ENCODE measurements at places on chromosomes 11 and 22.
A peak's percentile ranks its signal among the peaks of the same experiment; 100 is the strongest.

DNA sequence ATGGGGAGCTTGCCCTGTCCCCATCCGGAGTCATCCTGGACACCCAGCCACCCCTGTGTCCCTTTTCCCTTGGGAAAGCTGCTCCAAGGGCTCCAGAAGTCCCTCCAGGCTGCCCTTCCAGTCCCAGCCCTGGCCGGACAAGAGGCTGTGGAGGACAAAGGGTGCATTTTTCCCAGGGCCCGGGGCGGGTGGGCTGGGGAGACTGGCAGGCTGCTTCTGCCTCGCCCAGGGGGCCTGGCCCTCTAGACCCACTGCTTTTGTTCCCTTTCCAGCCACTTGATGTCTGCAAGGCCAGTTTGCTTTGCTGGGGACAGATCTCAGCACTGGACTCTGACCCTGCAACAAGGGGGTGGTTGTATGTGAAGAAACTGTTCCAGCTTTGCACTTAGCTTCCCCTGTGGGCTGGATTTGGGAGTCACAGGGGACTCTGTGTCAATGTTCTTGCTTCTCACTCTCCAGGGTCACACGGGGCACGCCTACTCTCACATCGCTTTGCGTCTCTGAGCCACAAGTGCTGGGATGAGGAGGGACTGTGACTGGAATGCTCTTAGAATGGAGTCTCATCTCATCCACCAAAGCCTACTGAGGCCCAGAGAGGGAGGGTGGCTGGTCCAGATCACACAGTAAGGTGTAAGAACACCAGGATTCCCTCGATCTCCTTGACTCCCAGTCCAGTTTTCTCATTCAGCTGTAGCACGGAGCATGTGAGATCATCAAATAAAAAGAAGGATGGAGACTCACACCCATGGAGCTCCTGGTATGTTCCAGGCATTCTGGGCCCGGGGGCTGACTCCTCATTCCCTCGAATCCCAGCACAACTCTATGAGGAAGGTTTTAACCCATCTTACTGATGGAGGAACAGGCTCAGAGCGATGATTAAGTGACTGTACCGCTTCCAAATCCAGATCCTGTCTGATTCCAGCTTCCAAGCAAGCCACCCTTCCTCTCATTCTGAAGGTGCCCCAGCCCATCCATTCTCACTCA, 59.9 kb downstream of the FBXO7 start:
- no peak for DNase-seq

DNA sequence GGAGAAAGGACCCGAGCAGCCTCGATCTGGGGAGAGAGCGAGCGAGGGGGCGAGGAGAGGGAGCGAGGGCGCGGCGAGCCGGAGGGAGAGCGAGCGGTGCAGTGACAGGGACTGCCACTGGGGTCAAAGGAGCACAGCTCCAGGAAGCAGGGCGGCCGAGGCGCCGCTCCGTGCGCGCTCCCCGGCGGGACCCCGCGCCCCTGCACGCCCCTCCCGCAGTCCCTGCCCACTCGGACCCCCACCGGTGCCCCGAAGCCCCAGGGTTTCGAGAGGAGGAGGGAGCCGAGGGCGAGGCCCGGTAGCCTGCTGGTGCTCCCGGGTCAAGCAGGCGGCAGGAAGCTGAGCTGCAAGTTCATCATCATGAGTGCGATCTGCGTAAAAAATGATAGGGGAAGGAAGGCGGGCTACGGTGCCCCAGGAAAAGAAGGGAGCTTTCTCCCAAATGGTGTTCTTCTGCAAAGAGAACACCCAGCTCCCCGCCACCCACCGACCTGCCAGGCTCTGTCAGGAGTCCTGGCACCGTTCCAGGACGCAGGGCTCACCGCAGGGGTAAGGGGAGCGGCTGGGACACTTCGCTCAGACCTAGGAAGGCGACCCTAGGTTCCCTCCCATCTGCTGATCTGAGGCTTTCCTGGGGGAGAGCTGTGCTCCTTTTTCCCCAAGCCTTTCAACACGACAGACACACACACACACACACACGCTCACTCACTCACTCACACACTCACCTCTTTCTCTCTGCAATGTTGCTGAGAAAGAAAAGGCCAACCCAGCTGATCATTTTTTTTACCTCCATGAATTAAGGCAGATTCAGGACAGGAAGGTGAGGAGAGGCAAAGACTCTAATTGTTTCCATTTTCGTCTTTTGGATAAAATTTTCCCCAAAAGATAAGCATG, at the start of gene MPPED2:
Gene MPPED2, minus strand, starts transcription at position 103 of the 894 bp plus-strand sequence. CDS start 5,980 bp downstream, outside the sequence.
- DNase-seq = peak; percentile 17

GRCh38 chr11:115691030-115691429, 186.8 kb upstream of the CADM1 start:
- DNase-seq = no peak

- no peak for DNase-seq
These were observed 73.7 kb upstream of the KIRREL3 start for GRCh38 chr11:127074151-127074761.

GRCh38 chr11:16936643-16937042, 77.6 kb downstream of the PLEKHA7 start:
- DNase-seq = no peak

DNA sequence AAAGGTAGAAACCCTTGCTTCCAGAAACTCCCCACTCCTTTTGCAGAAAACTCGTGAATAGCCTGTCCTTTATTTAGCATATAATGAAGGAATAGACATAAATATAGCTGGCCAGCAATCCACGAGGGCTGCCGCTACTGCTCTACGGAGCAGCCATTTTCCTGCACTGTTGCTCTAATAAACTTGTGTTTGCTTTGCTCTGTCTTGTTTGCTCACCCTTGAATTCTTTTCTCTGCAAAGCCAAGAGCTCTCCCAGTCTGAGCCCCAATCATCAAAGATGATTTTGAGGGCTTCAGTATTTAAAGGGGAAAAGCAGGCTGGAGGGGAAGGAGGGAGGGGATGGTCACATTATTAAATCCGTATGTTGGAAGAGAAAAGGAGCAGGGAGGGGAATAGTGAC, 16.6 kb upstream of the CHKA start:
- no peak for DNase-seq

DNA sequence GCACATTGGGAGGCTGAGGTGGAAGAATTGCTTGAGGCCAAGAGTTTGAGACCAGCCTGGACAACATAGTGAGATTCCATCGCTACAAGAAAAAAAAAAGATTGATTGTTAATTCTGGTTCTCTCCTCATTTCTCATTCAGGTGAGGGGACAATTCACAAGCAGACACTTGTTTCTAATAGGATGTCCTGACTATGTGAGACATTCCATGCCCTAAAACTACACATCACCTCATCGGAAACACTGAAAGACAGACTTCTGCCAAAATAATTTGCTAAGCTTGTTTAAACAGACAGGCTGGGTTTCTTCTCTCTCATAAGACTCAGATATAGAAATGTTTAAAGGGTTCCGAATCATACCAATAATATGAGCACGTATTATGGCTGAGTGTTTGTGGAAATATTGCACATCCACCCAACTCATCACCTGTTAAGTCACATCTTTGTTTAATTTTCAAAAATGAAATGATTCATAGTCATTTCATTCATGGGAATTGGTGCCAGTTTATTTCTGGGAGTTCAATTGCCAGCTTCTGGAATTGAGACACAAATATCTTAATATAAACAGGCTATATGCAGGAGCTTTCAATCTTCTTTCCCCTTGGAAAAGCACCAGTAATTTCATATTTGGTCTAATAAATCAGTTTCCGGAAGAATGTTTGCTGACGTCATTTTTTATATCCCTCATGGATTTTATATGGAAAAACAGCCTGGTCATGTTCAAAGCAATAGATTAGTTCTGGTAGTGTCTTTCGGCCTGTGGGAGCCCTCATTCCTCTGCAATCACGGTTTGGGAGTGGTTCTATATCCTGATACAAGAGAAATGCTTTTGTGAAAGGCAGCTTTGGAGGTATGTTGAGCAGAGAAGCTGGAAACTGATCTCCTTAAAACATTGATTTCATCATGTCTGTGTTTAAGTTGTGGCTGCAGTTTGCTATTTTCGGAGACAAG, 87.0 kb downstream of the BDNF start:
- no peak for DNase-seq

GRCh38 chr11:1476940-1477736, 9.4 kb downstream of the MOB2 start:
- DNase-seq = no peak

- no peak for DNase-seq
These were observed 457 bp downstream of the SSTR3 start for GRCh38 chr22:37211866-37212173.

- no peak for DNase-seq
These were observed 31.2 kb downstream of the ALG12 start for GRCh38 chr22:49887064-49887451.

- no peak for DNase-seq
These were observed 760 bp upstream of the CELSR1 start for GRCh38 chr22:46537946-46538813.

DNA sequence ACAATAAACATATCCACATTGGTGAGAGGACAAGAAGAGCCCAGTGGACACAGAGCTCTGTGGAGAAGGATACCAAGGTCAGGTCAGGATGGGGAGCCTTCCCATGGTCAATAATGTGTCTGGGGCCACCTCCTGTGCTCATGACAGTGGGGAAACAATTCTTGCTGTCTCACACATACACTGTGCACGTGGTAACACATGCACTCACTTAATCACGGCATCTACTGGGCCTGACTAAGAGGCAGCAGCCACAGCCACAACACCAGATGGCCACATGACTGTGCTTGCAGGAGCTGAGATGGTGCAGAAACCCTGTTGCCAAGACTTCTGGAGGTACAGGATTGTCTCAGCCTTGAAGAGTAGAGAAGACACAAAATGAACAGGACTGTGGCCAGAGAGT, 28.6 kb downstream of the C22orf42 start:
- no peak for DNase-seq

GRCh38 chr11:30059172-30059815, 42.5 kb upstream of the KCNA4 start:
- DNase-seq = no peak

DNA sequence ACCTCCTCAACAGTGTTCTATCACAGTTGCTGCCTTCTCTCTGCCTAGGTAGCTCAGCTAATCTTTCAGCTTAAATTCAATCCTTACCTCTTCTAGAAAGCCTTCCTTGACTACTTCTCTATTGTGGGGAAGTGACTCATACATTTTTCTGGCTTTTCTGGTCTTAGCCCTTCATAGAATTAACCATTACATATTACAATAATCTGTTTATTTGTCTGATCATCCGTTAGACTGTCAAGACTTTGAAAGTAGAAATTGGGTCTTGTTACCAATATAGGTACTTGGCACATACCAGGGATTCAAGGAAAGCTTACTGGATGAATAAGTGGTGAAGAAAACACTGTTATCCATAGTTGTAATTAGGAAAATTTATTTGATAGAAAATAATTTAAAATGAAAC, 89.6 kb downstream of the FANCF start:
- DNase-seq = no peak

GRCh38 chr11:62130283-62131169, 6.7 kb downstream of the INCENP start:
- DNase-seq = no peak

DNA sequence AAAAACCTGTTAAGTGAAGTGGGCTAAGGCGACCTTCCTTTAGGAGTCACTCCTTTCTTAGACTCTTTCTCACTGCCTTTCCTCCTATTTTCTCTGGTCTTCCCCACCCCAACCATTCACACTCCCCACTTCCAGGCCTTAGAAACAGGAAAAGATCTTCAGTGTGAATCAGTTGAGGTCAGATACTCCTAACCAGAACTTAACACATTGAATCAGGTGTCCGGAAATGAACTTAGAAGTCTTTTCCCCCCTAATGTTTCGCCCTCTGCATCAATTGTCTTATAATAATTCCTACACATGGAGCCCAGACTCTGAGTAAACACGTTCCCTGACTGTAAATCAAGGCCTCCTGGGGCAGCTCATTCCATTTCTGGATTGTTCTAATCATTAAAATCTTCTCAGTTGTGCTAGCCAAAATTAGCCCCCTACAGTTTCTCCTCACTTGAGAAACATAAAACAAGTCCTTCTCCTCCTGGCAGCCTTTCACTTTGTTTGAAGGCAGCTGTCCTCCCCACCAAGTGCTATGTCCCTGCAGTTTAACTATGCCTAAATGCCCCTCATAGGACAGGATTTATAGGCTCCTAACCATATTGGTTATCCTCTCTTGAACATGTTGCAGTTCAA, 32.7 kb upstream of the USP47 start:
- DNase-seq = no peak

DNA sequence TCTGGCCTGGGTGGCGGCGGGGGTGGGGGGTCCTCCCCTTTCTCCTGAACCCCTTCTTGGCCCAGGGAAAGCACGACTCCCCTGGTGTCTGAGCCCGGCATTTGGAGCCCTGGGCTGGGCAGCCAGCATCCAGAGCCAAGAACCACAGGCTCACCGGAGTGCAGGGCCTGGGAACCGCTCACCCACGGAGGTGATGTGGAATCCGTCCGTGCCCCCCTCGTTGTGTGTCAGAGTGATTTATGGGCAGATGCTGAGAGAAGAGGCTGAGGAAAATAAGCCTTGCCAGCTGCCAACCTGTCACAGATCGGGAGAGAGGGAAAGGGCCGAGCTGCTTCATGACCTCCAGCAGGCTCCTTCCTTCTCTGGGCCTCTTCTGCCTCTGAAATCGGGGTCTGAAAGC, 33.7 kb downstream of the WNT11 start:
- DNase-seq = no peak

- DNase-seq = no peak
These were observed 45.5 kb upstream of the CRYBB3 start for GRCh38 chr22:25153961-25154666.

DNA sequence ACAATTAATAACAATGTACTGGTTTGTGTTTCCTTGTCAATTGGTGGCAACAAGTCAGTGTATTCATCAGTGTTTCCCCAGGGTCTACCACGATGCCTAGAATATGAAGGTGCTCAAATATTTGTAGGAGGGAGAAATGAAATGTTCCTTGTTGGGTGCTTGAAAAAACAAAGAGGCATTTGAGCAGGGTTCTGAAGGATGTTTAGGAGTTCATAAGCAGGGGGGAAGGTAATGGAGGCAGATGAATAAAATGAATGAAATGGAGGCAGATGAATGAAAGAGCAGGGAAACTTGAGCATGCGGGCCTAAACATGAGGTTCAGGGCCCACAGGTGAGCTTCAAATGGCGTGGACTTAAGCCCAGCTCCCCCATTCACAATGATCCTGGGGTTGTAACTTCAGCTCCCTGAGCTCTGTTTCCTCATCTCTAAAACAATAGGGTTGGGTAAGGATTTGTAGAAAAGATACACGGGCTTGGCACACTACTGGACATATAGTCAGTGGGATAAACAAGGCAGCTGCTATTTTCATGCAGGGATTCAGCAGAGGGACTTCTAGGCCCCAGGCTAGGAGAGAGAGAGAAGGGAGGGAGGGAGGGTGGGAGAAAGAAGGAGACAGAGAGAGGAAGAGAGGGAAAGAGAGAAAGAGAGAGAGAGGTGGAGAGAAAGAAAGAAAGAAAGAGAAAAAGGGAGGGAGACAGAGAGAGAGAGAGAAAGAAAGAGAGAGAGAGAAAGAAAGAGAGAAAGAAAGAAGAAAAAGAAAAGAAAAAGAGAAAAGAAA, 73.7 kb downstream of the MN1 start:
- DNase-seq = no peak

DNA sequence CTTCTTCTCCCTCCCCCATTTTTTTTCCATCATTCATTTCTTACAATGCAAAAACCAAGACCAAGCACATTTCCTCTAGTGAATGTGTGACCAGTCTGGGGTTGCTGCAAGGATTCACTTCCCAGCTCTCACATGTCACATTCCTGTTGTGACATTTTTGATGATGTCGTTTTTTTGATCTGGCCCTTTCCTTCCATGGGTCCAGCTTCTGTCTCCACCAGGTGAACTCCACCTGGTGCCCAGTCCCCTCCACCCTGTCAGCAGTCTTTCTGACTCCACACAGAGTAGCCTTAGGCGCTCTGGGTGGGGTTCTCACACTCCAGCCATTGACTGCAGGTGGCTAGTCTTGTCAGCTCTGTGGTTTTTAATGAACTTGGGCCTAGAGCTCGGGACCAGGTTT, 15.6 kb downstream of the PANX1 start:
- DNase-seq = no peak

- no peak for DNase-seq
These were observed 39.2 kb upstream of the KLHL35 start for GRCh38 chr11:75472081-75472732.

Measured in stimulated activated CD4-positive, alpha-beta T cell treated with anti-CD3 and anti-CD28 coated beads, Interleukin-15, amount 100 ng/mL, for 48 hours (primary cell).